ENCODE measurements at places on chromosomes 16 and 17. TPM values are rescaled to one million over a fixed set of nuclear protein-coding genes. Genes with fewer than 3 reads are reported as not detected.

CDH8 gene
- total RNA-seq, result not detected

KRTAP9-8 gene
- not detected for total RNA-seq

MT1A gene
- total RNA-seq, result 5.3 TPM

OSGIN1 gene
- total RNA-seq, result 6.6 TPM

GRCh38 chr16:75789237-75789636 is 62.9 kb upstream of the CPHXL start:
- peak; percentile 64 for DNase-seq

DNA sequence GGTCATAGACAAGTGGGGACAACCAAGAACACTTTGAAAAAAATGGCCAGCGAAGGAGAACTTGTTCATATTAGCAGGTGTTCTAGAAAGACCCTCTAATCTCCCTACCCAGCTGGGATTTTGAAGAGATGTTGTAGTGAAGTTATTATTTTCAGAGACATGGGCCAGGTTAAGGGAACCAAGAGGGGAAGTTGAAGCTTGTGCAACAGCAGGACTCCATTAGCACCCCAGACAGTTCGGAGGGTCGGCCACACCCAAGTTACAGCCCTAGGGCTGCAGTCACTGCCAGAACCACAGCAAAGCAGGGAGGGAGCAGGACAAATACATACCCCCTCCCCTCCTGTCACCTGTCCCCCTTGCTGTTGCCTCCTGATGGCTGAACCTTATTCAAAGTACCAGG is 42.3 kb downstream of the WSB1 start:
- no peak for DNase-seq

- DNase-seq, result peak; percentile 36
Measured at GRCh38 chr16:67339453-67339852, 12.8 kb downstream of the LRRC36 start.

GRCh38 chr17:30232824-30233427 is 2.6 kb downstream of the SLC6A4 start:
- DNase-seq, result no peak

DNA sequence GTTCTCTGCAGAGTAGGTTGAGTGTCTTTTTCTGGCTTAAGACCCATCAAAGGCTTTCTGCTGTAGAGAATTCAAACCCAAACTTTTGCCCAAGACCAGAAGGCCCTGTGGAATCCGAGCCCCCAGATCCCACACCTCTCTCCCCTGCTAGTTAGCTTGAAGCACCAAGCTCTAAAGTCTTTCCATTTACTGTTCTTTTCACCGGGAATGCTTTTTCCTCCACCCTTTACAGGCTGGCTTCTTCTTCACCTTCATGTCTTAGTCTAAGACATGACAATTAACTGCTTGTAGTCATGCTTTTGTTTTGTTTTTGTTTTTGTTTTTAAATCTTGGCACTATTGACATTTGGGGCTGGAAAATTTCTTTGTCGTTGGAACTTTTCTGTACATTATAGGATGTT is 15.5 kb downstream of the HSD17B2 start:
- no peak for DNase-seq

- peak; percentile 89 for DNase-seq
Measured at GRCh38 chr17:31216031-31216751, 80.8 kb downstream of the OMG start.

DNA sequence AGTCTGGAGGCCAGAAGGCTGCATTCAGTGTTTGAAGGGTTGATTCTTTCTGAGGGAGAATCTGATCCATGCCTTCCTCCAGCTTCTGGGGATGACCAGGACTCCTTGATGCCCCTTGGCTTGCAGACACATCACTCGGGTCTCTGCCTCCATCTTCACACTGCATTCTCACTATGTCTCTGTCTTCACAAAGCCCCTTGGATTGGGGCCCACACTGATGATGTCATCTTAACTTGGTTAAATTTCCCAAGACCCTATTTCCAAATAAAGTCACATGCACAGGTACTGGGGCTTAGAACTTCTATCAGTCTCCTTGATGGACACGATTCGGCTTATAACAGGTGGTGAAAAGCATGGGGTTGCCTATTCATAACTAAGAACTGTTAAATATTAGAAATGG is 112.1 kb upstream of the MYOCD start:
- no peak for DNase-seq

DNA sequence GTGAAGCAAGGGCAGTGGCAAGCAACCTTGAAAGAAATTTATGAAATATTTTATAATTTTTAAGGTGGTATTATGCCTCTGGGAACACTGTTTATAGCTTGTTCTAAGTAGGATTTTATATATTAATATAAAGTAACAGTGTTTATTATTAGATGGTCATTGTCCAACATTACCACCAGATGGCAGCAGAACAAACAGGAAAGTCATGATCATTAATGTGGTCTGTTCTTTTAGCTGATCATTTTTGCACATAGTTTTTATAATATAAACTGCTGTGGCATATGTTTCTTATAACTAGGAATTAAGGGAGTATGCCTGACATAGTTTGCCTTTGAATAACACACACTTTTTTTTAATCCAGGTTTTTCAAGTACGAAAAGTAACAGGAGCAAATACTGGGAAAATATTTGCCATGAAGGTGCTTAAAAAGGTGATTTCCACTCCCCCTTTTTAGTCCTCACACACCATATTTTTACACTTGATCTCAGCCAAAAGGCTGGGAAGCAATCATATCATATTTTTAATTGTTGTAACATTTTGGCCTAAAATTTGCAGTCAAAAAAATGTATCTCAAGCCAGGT is 21.4 kb downstream of the RPS6KB1 start:
- peak; percentile 69 for DNase-seq

DNA sequence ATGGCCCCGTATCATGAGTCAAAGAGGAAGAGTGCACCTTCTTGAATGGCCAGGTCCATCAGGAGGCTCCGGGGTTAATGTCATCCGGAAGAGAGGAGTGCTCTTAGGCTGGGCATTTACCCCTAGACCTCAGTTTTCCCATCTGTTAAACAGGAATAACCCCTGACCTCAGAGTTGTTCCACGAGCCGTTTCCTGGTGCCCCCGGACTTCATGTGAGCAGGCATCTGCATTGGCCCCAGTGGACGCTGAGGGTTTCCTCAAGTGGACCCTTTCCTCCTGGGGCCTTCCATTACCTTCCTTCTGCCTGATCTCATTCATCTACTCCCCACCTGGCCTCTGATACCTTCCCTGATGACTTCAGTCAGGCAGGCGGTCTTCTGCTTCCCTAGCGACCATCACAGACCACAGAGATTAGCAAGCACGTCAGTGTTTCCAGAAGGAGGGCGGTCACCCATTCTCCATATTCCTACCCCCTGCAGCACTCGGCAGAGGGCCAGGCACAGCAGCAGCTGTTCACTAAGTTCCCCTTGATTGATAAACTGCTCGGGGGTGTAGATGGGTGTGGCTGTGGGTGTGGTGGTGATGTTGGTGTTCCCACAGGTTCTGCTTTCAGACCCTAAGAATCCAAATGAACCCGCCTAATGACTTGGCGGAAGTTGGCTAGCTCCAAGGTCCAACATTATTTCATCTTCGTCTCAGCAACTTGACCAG is 346.6 kb upstream of the TNRC6C start:
- DNase-seq, result no peak

DNA sequence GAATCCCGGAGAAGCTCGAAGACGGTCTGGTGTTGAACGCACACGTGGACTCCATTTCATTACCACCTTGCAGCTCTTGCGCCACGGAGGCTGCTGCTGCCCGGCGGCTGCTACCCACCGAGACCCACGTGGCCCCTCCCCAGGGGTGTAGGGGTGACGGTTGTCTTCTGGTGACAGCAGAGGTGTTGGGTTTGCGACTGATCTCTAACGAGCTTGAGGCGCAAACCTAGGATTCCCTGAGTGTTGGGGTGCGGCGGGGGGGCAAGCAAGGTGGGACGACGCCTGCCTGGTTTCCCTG is 1.7 kb upstream of the CBX4 start:
- DNase-seq, result no peak

DNA sequence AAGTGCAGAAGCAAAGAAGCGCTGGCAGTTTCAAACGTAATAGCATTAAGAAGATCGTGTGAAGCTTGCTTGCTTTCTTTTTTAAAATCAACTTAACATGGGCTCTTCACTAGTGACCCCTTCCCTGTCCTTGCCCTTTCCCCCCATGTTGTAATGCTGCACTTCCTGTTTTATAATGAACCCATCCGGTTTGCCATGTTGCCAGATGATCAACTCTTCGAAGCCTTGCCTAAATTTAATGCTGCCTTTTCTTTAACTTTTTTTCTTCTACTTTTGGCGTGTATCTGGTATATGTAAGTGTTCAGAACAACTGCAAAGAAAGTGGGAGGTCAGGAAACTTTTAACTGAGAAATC is 17.4 kb upstream of the RAB11FIP4 start:
- no peak for DNase-seq

GRCh38 chr17:30031214-30031869 is 85.3 kb upstream of the NSRP1 start:
- DNase-seq, result no peak

- no peak for DNase-seq
Measured at GRCh38 chr16:30722443-30722842, 23.5 kb downstream of the SRCAP start.

DNA sequence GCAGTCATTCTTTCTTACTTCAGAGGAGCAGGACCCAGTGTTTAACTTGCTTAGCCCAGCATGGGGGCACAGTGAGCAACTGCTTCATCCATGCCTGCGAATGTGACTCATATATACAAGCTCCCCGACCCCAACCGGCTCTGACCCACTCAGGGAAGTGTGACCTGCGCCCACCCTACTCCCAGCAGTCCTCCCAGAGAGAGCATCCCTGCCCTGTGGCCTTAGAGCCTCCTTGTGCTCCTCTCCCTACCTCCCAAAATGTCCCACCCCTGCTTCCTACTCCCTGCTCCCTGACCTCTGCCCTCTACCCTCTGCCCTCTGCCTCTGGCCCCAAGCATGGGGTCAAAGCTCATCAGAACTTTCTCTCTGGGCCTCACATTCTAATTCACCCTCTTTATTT is 46.9 kb upstream of the DLX4 start:
- DNase-seq, result no peak

DNA sequence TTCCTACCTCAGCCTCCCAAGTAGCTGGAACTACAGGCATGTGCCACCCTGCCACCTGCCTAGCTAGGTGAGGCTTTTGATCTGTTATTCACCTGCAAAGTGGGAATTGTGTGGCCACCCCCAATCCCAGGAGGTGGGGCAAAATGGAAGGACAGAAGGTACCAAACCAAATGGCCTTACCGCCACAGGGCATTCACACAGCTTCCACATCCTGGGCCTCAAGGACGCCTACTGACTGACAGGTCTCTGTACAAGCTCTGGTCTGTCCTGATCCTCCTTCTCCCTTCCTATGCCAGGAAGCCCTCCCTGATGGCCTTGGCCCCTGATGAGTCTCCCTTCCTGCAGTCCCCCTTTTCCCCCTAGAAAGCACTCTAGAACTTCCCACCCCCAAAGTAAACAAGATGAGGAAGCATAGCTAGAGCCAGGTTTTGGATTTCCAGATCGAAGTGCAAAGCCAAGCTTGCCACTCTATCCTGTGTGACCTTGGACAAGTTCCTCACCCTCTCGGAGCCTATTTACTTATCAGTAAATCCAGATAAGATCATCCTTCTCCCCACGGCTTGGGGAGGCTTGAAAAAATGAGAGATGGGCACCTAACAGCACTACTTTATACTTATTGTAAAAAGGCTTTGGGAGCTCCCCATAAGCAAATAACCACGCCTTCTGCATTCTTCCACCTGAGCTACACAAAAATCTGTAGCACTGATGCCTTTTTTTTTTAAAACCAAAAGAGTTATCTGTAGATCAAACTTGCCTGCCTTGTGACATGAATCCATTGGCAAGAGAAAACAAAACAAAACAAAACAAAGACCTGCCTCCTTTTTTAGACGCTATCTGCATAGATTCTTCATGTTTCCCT is 4.5 kb downstream of the PLLP start:
- DNase-seq, result no peak

All from fibroblast of lung (primary cell).